ENCODE measurements at places on chromosomes 12 and 14.

DNA sequence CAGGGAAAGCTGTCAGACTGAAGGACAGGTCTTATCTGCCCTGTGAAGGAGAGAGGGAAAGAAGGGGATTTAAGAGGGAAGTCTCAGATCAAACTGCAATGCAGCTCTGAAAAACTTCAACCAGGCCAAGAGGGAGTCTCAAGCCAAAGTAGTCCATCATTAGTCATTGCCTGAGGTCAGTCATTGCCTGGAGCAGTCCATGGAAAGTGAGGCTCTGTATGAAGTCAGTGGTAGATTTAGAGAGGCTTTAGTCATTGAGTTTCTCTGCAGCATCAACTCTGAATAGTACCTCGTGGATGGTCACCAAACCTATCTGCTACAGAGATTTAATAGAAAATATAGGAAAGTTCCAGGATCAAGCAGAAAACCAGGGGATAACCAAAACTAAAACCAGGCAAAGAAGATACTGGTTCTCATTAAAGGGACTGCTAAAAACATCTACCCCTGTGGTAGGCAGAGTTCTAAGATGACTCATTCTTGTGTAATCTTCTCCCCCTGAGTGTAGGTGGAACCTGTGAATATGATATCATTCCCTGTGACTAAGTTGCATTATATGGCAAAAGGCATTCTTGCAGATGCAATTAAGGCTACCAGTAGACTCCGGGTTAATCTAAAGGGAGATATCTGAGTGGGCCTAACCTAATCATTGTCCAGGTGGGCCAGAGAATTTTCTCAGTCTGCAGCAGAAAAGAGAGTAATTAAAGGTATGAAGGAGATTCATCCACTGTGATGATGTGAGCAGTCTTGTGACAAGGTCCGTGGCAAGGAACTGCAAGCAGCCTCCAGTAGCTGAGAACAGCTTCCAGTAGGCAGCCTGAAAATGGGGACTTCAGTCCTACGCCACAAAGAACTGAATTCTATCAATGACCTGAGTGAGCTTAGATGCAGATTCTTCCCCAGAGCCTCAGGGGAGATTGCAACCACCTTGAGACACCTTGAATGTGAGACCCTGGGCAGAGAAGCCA is 123.1 kb downstream of the GALC start:
- no peak for DNase-seq

- DNase-seq, result no peak
These were observed 235.1 kb upstream of the DIO2 start for GRCh38 chr14:80446356-80446755.

DNA sequence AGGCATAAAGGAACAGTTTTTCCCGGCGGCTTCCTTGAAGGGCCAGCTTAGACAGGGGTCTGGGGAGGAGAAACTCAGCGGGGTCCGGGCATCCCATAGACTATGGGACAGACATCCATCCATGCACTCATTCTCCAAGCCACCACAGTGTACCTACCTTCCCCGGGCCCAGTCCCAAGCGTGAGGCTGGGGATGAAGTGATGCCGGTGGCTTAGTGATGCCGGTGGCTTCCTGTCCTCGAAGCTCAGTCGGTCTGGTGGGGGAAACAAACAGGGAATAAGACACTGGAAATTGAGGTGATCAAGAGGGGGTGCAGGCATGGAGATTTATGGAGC is 421 bp downstream of the RTL1 start:
- no peak for DNase-seq

DNA sequence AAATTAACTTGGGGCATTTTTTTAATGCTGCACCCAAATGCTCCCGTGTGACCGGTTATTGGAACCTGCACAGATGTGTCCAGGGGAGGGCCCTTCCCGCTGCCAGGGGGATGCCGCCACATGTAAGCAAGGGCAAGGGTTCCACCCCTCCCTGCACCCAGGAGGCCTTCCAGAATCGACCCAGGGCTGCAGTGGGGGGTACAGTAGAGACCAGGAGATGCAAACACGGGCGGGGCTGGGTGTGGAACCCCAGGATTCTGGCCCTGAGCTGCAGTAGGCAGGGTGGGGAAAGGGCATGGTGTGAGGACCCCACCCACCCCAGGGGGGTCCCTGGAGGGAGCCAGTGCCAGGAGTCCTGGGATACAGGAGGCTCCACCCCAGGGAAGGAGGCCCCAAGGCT is 54.1 kb downstream of the TNFAIP2 start:
- no peak for DNase-seq

GRCh38 chr12:85562765-85563164 is 273.4 kb downstream of the RASSF9 start:
- no peak for DNase-seq

GRCh38 chr12:67355428-67356379 is 86.5 kb downstream of the CAND1 start:
- no peak for DNase-seq

GRCh38 chr12:122160761-122161160 is 13.3 kb downstream of the IL31 start:
- no peak for DNase-seq
